ENCODE measurements at places on chromosomes 3 and 15. TPM values are rescaled to one million over a fixed set of nuclear protein-coding genes. Genes with fewer than 3 reads are reported as not detected.

ZNF80 gene
- total RNA-seq = 0.66 TPM

- no peak for DNase-seq
These were observed 45.9 kb upstream of the PGPEP1L start for GRCh38 chr15:99053380-99054024.

GOLGA8J gene
- total RNA-seq = not detected

DNA sequence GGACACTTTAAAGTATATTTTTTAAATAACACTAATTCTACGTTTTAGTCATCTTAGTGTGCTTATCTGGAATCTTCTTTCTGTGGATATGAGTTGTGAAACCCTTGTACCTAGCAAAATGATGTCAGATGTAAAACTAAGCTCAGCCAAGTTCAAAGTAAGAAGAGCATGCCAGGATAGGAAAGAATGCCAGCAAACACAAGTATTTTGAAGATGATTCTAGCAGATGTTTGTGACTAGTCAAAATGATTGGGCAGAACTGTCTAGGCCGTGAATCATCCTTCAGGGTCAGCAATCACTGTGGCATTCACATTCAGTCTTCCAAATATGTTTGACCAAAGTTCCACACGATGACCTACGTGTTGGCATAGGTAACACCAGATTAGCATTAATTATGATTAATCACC lies 5.4 kb upstream of the PLOD2 start:
- no peak for DNase-seq

NME9 gene
- not detected for total RNA-seq

RASGRF1 gene
- 8.6 TPM for total RNA-seq

DNA sequence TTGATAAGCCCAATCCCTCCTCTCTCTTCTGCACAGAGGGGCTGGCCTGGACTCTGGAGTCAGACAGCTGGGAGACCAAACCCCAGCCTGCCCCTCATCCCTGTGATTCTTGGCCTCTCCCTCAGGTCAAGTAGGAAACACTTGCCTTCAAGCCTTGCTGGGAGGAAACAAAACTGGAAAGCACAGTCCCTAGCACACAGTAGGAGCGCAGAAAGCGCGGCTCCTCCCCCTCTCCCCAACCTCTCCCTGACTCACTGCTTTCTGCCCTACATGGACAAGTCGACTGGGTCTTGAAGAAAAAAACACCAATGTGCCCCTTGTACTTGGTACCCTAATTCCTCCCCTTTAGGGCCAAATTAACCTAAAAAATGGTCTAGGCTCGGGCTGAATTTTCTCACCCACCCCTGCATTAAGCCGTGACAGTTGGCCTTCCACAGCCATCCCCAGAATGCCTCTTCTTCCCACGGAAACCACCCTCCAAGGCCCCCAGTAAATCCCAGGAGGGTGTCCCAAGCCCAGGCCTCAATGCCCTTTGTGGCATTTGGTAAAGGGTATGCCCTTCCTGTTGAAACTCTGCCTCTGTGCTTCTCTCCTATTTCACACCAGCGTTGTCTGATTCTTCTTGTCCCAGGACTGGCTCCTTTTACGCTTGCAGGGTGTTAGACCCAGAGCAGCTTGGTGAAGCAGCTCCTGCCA lies 11.3 kb upstream of the RAF1 start:
- DNase-seq = no peak

GOLGA8S gene
- total RNA-seq = 0.09 TPM

DNA sequence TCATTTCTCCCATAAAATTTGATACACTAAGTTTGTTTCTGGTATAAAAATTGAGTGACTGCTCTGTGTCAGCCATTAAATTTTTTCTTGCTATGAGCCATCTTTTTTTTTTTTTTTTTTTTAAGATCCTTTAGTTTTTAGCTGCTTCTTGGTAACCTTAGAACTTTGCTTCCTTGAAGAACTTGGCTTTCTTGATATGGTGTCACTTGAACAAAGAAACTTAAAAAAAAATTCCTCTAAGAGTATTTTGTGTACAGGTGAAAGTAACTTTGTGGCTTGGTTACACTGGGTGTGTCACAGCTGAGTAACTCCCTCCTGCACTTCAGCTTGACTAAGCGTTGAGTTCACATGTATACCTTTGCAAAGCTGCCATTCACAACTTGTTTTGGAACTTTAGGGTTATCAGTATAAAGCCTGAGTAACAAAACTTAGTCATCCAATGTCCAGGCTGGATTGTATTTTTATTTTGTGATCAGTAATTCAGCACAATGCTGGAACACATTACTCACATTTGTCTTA lies 6.5 kb downstream of the CHD2 start:
- DNase-seq = no peak

SMCO1 gene
- total RNA-seq = not detected

- no peak for DNase-seq
These were observed 180.6 kb downstream of the IL5RA start for GRCh38 chr3:2929574-2929973.

DNA sequence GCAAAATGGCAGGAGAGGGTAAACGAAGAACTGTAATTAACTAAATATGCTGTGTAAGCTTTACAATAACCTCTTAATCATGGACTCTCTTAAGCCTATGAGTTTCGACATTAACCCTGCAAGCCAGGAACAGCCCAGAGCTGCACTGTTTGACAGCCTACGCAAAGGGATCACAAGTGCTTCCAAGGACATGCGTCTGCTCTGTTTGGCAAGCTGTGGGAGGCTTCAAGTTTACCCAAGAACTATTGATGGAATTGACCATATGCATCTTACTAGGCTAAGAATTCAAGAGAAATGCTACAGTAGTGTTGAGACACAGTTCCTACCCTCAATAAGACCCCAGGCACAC lies 66.0 kb downstream of the PDZRN3 start:
- no peak for DNase-seq

Measured in activated B cell treated with CpG ODN at 0.5 μM for 24 hours (primary cell).